Stimulated activated CD4-positive, alpha-beta T cell treated with anti-CD3 and anti-CD28 coated beads, Interleukin-1b, Interleukin-23, amount 100 ng/mL, for 24 hours (primary cell): ENCODE measurements at places on chromosomes 5 and 9.

- no peak for DNase-seq
Measured at GRCh38 chr5:19902316-19902934, 85.6 kb downstream of the CDH18 start.

DNA sequence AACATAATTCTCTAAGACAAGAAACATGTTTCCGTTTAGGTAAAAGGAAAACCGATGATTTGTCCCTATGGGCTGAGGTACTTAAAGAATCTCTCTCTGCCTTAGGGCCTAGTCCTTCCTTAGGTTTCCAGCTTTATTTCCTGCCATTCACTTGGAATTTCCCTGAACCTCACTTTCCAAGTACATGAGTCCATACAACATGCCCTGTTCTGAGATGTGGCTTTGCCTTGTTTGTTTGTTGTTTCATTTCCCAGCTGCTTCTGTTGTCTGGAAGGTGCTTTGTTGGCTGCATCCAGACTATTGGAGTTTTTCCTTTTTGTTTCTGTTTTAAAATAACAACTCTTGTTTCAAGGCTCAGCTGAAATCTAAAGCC lies 95.2 kb downstream of the ALDH1A1 start:
- DNase-seq, result no peak

DNA sequence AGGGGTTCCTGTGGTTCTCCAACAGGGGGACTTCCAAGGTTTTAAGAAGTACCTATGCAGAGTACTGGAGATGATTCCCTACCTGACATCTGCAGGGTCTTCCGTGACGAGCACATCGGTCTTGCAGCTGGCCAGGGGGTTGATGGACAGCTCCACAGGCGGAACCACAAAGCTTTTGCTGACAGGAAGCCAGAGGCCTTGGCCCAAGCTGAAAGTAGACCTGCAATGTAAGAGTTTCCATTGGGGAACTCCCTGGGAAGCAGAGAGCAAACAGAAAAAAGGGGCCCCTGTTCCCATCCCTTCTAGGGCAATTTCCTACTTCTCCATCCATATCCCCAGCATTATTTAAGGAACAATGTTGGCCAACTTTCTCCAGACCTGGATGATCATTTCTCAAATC lies 288.0 kb downstream of the TRIM32 start:
- no peak for DNase-seq

GRCh38 chr5:172954751-172955159 lies 4.5 kb upstream of the RPL26L1 start:
- no peak for DNase-seq

GRCh38 chr5:127275641-127276193 lies 14.9 kb upstream of the MEGF10 start:
- no peak for DNase-seq

GRCh38 chr5:37900692-37901091 lies 60.9 kb upstream of the GDNF start:
- DNase-seq, result no peak

DNA sequence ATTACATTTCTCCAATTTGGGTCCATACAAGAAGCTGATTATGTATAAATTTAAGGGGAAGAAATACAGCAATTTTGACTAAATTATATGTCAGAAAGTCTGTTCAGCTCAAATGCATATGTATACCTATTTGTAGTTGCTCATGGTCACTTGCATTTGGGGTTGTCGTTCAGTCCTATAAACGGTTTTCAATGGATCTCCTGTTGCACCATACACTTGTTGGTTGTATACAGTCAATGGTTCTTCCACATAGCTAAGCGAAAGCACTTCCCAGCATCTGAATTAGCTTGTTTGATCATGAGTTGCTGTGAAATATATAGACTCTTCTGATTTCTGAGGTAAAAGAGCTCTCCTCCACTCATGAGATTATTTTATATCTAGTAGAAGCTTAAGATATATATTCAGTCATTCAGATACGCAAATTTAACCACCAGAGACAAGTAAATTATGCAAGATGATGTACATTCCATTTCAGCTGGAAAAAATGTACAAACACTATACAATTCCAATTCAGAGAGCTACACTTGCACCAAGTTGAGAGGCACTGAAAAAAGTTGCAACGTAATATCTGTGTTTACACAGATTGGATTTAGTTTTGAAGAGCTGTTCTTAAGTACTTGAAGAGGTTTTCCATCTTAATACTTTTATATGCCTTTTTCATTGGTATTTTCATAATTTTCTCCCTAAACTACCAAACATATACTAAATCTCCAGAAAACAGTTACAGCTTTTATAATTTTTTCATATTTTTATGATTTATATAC lies 64.4 kb upstream of the POU5F2 start:
- no peak for DNase-seq
